ENCODE measurements at places on chromosomes 5 and 9. TPM values are rescaled to one million over a fixed set of nuclear protein-coding genes. Genes with fewer than 3 reads are reported as not detected.

GRCh38 chr5:80067531-80068245, 32.5 kb downstream of the THBS4 start:
- peaks cover 2% of the 10 kb centered on the region for H3K4me1 ChIP-seq
- DNase-seq: no peak
- no peak overlapping the region for H3K27ac ChIP-seq
- H3K27me3 ChIP-seq: peaks cover 9% of the 10 kb centered on the region
- peaks cover 2% of the 10 kb centered on the region for H3K36me3 ChIP-seq
- H3K4me3 ChIP-seq: no peak overlapping the region

GRCh38 chr9:18739127-18739526, 265.2 kb downstream of the ADAMTSL1 start:
- no peak overlapping the region for H3K27ac ChIP-seq
- no peak overlapping the region for H3K4me3 ChIP-seq
- H3K36me3 ChIP-seq: no peaks in the 10 kb centered on the region
- no peak for DNase-seq
- no peaks in the 10 kb centered on the region for H3K27me3 ChIP-seq

GRCh38 chr5:78637468-78637867, 11.1 kb downstream of the LHFPL2 start:
- peaks cover 33% of the 10 kb centered on the region for H3K4me1 ChIP-seq
- peaks cover 2% of the 10 kb centered on the region for H3K36me3 ChIP-seq
- no peak overlapping the region for H3K4me3 ChIP-seq
- H3K27me3 ChIP-seq: no peaks in the 10 kb centered on the region

GRCh38 chr5:134851307-134851923, 5.6 kb downstream of the C5orf24 start:
- peak overlapping the region; percentile 62 for H3K27ac ChIP-seq
- peaks cover 19% of the 10 kb centered on the region for H3K36me3 ChIP-seq
- peaks cover 4% of the 10 kb centered on the region for H3K4me1 ChIP-seq
- no peak for DNase-seq
- no peaks in the 10 kb centered on the region for H3K27me3 ChIP-seq

GRCh38 chr9:1434052-1434767, 384.1 kb downstream of the DMRT2 start:
- no peaks in the 10 kb centered on the region for H3K36me3 ChIP-seq
- peaks cover 9% of the 10 kb centered on the region for H3K27me3 ChIP-seq
- DNase-seq: no peak
- no peak overlapping the region for H3K4me3 ChIP-seq

DNA sequence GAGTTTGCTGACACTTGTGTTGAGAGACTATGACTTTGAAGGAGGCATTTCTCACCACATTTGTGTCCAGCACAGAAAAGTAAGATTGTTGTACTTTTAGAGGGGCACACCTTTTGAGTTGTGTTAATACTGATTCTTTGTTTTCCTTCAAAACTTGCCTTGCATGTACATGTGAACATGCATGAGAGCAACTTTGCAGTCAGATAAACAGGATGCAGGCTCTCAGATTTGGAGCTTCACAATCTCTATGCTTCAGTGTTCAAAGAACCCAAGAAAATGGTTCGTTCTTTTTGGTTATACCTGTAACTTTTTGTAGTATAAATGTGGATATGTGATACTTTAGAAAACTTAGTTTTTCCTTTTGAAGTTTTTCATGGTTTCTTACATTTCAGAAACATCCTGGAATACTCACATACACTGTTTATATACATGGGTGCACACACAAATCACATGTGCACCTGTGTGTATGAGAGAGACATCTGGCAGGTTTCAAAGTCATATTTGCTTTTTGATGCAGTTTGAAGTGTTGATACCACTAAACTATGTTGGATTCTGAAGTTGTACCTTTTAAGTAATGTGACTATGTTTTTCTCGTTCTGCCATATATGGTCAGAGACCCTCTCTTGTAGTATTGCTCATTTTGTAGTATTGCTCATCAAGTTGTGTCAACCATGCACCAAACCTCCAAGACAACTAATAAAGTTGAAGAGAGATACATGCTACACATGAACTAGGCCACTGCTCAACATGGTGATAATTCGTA, 190.7 kb downstream of the CD180 start:
- no peak for DNase-seq
- peaks cover 45% of the 10 kb centered on the region for H3K4me1 ChIP-seq
- peak overlapping the region; percentile 88 for H3K4me3 ChIP-seq

GRCh38 chr9:16769291-16769690, 101.2 kb downstream of the BNC2 start:
- DNase-seq: no peak
- no peak overlapping the region for H3K4me3 ChIP-seq
- H3K4me1 ChIP-seq: peaks cover 3% of the 10 kb centered on the region
- no peaks in the 10 kb centered on the region for H3K27me3 ChIP-seq
- H3K27ac ChIP-seq: no peak overlapping the region

GRCh38 chr9:7147121-7148090, 389.6 kb downstream of the KDM4C start:
- H3K4me3 ChIP-seq: no peak overlapping the region
- H3K27me3 ChIP-seq: no peaks in the 10 kb centered on the region
- DNase-seq: no peak

GRCh38 chr9:90018688-90019087, 413.9 kb downstream of the GADD45G start:
- DNase-seq: no peak
- no peak overlapping the region for H3K27ac ChIP-seq
- no peaks in the 10 kb centered on the region for H3K36me3 ChIP-seq
- H3K27me3 ChIP-seq: peaks cover 14% of the 10 kb centered on the region
- no peak overlapping the region for H3K4me3 ChIP-seq
- H3K4me1 ChIP-seq: no peaks in the 10 kb centered on the region

DNA sequence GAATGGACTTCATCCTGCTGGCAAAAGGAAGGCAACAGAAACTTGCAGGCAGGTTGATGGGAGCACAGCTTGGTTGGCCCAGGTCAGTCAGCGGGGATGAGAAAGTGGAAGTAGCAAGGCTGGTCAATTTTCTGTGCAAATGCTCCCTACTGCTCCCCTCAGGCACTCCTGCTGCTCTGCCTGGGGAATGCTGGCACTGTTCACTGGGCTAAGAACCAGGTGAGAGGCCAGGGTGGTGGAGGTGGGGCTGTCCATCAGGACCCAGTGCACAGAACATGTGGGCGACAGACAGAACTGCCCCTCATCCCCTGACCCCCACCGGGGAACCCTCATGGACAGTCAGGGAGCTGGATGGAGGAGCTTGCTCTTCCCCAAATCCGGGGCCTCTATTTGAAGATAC, 593.1 kb downstream of the IRX1 start:
- H3K27ac ChIP-seq: no peak overlapping the region
- DNase-seq: no peak
- H3K4me1 ChIP-seq: no peaks in the 10 kb centered on the region

GRCh38 chr9:114006155-114006550, 71.9 kb downstream of the AMBP start:
- H3K4me1 ChIP-seq: peaks cover 2% of the 10 kb centered on the region
- peak; percentile 2 for DNase-seq
- H3K36me3 ChIP-seq: peaks cover 24% of the 10 kb centered on the region
- no peak overlapping the region for H3K27ac ChIP-seq
- no peaks in the 10 kb centered on the region for H3K27me3 ChIP-seq
- no peak overlapping the region for H3K4me3 ChIP-seq

DNA sequence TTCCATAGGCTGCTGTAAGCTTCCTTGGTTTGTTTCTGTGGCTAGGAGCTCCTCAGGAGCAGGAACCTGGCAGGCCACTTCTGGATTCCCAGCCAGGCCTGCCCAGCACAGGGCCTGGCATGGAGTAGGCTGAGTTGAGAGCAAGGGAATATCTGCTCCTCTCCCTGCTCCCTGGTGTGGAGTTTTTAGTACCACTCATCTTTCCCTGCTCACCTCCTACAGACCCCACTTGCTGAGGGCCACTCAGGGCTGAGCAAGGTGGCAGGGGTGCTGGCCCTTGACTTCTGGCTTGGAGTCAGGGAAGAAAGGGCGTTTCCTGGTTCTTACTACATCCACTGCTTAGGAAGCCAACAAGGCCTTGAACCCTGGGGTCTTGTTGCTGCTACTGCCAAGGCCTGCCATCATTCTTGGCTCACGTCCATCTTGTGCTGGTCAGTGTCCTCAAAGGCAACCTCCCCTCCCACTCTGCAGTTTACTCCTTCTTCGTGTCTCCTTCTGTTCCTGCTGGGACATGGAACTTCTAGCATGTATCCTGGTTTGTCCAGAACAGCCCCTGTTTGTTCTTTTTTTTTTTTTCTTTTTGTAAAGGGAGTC, 54.9 kb downstream of the PSD2 start:
- H3K27ac ChIP-seq: no peak overlapping the region
- no peaks in the 10 kb centered on the region for H3K36me3 ChIP-seq
- DNase-seq: no peak
- no peaks in the 10 kb centered on the region for H3K4me1 ChIP-seq

- no peaks in the 10 kb centered on the region for H3K4me1 ChIP-seq
- H3K27me3 ChIP-seq: no peaks in the 10 kb centered on the region
- no peaks in the 10 kb centered on the region for H3K36me3 ChIP-seq
- H3K27ac ChIP-seq: no peak overlapping the region
Measured at GRCh38 chr5:33766023-33766422, 125.8 kb downstream of the ADAMTS12 start.

DNA sequence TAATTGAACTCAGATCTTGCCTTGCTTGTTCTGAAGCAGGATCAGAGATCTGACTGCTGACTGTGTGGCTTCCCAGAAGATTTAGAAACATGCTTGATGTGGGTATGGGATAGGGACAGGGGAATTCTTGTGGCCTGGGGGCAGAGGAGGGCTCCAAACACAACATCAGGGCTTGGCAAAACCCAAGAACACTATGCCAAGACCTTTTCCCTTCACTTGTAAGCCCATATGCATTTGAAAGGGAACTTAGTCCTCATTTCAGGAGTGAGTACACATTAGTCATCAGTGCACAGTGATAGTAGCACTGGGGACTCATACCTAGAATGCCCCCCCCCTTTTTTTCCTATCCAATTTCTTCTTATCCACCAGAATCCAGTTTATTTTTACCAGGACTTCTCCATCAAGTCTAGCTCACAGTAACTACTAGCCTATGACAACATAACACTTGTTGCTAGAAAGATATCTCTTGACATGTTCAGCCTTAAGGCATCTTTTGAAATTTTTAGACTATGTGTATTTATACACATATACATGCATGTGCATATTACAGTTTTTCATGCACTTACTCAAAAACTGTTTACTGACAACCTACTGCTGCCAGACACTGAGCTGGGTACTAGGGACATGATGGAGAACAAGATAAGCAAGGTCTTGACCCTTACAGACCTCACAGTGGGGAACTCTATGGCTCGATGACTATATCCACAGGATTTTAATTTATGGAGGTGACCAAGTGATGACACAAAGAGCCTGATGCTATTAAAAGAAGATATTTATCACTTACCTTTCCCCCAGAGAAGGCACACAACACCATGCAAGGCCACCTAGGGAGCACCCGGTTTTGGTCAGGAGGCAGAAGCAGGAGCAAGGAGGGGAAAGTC, 158.3 kb upstream of the MAP3K1 start:
- peaks cover 22% of the 10 kb centered on the region for H3K27me3 ChIP-seq
- H3K4me1 ChIP-seq: no peaks in the 10 kb centered on the region
- no peak overlapping the region for H3K4me3 ChIP-seq
- H3K27ac ChIP-seq: no peak overlapping the region
- H3K36me3 ChIP-seq: no peaks in the 10 kb centered on the region

- no peak overlapping the region for H3K4me3 ChIP-seq
- H3K4me1 ChIP-seq: no peaks in the 10 kb centered on the region
- no peak for DNase-seq
- H3K36me3 ChIP-seq: no peaks in the 10 kb centered on the region
Measured at GRCh38 chr9:36900136-36900855, 133.8 kb downstream of the PAX5 start.

GRCh38 chr5:98454904-98455303, 318.6 kb upstream of the RGMB start:
- H3K36me3 ChIP-seq: no peaks in the 10 kb centered on the region
- H3K4me1 ChIP-seq: no peaks in the 10 kb centered on the region
- no peak overlapping the region for H3K27ac ChIP-seq

- no peaks in the 10 kb centered on the region for H3K36me3 ChIP-seq
- H3K4me3 ChIP-seq: peak overlapping the region; percentile 86
- peaks cover 16% of the 10 kb centered on the region for H3K4me1 ChIP-seq
Measured at GRCh38 chr9:2241836-2242741, 226.9 kb downstream of the SMARCA2 start.

HINT2 gene
- 37.7 TPM for total RNA-seq

KCNN2 gene
- total RNA-seq: 2.0 TPM

DND1 gene
- 3.1 TPM for total RNA-seq

DAB2IP gene
- total RNA-seq: 67.8 TPM

ALDH7A1 gene
- total RNA-seq: 233 TPM

KCNV2 gene
- total RNA-seq: not detected

TAF11L6 gene
- total RNA-seq: not detected
